ENCODE measurements at places on chromosomes 4 and X.

GRCh38 chr4:11566444-11567022 is 137.8 kb upstream of the HS3ST1 start:
- no peak for DNase-seq

DNA sequence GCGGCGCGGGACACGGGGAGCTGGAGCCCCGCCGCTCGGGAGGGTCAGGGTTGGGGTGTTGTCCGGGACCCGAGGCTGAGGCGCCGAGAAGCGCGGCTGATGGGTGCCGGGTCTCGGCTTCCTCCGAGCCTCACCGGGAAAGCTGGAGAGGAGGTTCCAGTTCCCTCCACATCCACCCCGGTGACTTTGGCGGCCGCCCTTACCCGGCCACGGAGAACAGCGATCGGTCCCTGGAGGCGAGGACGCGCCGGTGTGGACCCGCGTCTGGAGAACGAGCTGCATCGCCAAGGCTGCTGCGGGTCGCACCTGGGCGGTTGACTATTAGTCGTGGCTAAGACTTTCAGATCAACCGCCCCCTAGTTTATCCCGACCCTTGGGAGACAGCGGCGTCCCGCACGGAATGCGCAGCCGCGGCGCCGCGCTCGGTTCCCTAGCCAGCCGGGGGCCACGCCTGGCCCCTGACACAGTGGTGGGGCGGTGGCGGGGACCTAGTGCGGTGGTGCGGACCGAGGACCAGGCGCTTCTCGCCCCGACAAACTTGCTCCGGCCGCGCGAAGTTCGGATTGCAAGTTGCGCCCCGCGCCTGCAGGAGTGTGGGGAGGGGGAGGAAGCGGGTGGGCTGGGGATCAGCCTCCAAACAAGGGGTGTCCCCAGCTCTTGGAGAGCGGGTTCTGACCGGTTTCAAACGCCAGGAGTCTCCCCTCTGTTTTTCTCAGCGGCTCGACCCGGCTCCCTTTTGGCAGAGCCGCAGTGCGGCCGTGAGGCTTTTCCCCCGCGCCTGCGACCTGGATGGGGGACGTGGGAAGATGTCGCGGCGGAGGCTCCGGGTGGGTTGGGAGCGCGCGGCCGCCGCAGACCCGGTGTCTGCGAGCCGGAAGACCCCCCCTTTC is 568 bp downstream of the FHDC1 start:
- no peak for DNase-seq

GRCh38 chrX:144275367-144275766 is 391.5 kb downstream of the UBE2NL start:
- no peak for DNase-seq

GRCh38 chr4:15793506-15794363 is 15.6 kb downstream of the CD38 start:
- DNase-seq, result no peak

DNA sequence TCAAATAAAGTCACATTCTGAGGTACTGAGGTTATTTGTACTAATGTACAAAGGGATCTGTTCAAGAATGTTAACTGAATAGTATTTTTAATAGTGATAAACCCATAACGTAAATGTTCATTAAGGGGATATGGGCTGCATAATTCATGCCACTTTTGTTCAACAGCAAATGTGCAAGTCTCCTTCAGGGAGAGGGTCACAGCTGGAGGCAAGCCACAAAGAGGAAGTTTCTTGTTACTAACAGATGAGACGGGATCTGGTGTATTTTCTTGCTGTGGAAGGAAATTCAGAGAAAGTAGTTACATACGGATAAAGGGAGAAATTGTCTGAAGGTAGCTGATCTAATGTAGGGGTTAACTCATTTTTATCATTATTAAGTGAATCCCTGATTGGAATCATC is 10.0 kb downstream of the ZFP42 start:
- no peak for DNase-seq

- no peak for DNase-seq
These were observed 129.4 kb upstream of the ARSJ start for GRCh38 chr4:114108869-114109268.

DNA sequence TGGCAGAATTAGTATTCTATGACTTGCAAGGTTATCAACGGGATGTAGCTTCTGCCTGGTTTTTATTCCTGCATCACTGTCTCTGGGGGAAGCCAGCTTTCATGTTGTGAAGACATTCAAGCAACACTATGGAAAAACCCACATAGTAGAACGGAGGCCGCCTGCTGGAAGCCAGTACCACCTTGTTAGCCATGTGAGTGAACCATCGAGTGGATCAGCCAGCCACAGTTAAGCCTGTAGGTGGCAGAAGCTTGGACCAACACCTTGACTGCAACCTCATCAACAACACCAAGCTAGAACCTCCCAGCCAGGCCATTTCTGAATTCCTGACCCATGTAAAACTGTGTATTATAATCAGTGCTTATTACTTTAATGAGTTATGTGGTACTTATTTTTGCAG is 538.2 kb downstream of the KCNIP4 start:
- no peak for DNase-seq
